ENCODE measurements at places on chromosomes 5 and 9.
A peak's percentile ranks its signal among the peaks of the same experiment; 100 is the strongest.

- no peaks in the 10 kb centered on the region for H3K36me3 ChIP-seq
- DNase-seq, result no peak
- no peak overlapping the region for H3K4me3 ChIP-seq
- H3K4me1 ChIP-seq, result no peaks in the 10 kb centered on the region
Measured at GRCh38 chr5:36644727-36645126, 38.3 kb downstream of the SLC1A3 start.

DNA sequence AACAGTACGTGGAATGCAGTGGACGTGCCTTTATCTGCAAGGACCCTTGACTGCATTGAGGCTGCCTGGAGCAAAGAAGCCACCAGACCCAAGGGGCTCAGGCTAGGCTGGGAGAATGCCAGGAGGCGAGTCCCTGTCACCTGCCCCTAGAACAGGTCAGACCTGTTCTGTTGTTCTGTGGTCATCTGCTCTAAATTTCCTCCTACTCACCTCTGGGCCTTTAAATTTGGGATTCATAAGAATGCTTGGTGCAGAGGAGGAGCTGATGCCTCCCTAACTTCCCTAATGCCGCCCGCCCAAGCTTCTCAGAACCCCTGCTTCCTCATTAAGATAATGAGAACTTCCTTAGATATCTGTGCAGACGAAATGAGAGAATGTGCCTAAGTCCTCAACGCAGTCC, 32.0 kb downstream of the DAPK1 start:
- H3K4me3 ChIP-seq, result no peak overlapping the region
- H3K4me1 ChIP-seq, result no peaks in the 10 kb centered on the region
- no peaks in the 10 kb centered on the region for H3K36me3 ChIP-seq

GRCh38 chr5:133391354-133392136, 220.8 kb downstream of the FSTL4 start:
- H3K27ac ChIP-seq, result no peak overlapping the region
- H3K27me3 ChIP-seq, result no peaks in the 10 kb centered on the region
- H3K4me1 ChIP-seq, result peaks cover 3% of the 10 kb centered on the region
- no peak overlapping the region for H3K4me3 ChIP-seq
- no peak for DNase-seq

GRCh38 chr9:114691046-114691955, 9.3 kb upstream of the TEX48 start:
- DNase-seq, result peak; percentile 72
- H3K27me3 ChIP-seq, result no peaks in the 10 kb centered on the region
- H3K4me3 ChIP-seq, result peak overlapping the region; percentile 38
- no peaks in the 10 kb centered on the region for H3K36me3 ChIP-seq
- peaks cover 22% of the 10 kb centered on the region for H3K4me1 ChIP-seq
- no peak overlapping the region for H3K27ac ChIP-seq

DNA sequence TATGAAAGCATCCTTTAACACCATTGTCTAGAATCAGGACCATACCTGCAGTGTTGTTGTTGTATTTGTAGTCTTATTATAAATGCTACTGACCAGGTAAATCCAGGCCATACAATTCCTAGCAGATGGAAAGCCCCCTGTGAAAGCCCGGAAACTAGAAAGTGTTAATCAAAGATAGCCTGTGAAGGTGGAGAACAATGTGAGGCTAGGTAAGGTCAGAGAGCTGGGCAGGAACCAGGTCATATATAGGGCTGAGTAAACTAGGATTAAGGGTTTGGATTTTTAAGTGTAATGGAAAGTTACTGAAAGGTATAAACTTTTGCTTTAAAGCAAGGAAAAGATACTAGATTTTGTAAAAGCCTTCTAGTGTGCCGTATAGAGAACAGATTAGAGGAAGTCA, 6.7 kb downstream of the LRRC70 start:
- no peak for DNase-seq
- no peaks in the 10 kb centered on the region for H3K4me1 ChIP-seq
- H3K36me3 ChIP-seq, result no peaks in the 10 kb centered on the region
- H3K4me3 ChIP-seq, result no peak overlapping the region

DNA sequence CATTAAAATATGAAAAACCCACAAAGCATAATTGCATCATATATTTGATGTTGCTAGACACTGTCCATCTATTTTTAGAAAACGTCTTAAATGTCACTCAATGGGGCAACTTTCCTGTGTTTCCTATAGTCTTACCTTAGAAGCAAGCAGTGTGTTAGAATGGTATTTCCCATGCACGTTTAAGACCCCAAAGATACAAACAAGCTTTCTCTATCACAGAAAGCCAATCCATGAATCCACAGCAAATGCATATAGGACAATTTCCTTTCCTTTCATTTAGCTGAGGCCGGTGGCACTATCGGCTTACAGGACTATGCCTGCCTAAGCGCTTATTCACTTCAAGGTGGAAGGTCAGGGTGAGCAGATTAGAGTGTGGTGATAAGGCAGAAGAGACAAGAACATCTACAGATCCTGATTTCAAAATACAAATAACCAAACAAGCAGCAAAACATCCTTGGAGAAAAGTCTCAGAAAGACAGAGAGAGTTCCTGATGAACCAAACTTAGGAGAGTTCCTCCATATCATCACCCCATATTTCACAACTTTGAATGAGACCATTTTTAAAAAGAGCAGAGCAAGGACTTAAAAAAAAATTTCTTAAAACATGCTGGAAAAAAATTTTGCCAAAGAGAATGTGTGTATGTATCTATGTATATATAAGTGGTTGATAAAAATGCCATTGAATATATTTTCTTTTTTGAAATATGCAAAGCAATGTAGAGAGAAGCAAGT, 57.2 kb downstream of the MEF2C start:
- H3K27me3 ChIP-seq, result no peaks in the 10 kb centered on the region
- no peak for DNase-seq
- no peak overlapping the region for H3K4me3 ChIP-seq
- no peaks in the 10 kb centered on the region for H3K36me3 ChIP-seq

DNA sequence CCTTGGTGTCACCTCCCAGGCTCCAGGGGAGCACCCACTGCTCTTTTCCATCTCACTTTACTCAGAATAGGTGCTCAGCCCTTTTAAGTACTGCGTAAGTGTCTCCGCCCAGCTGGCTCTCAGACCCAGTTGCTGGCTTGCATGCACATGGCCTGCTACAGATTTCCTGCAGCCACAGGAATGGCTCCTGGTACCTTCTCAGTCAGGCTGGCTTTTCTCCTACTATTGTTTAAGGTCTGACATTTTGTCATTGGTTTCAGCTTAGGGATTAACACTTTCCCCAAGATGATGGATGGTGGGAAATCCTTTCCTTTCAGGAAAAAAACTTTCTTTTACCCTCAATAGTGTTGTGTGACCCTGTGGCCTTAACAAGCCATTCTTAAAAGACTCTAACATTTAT, 1652.3 kb upstream of the WWC1 start:
- H3K4me1 ChIP-seq, result no peaks in the 10 kb centered on the region
- H3K27ac ChIP-seq, result no peak overlapping the region
- H3K4me3 ChIP-seq, result no peak overlapping the region
- DNase-seq, result no peak
- H3K36me3 ChIP-seq, result no peaks in the 10 kb centered on the region

DNA sequence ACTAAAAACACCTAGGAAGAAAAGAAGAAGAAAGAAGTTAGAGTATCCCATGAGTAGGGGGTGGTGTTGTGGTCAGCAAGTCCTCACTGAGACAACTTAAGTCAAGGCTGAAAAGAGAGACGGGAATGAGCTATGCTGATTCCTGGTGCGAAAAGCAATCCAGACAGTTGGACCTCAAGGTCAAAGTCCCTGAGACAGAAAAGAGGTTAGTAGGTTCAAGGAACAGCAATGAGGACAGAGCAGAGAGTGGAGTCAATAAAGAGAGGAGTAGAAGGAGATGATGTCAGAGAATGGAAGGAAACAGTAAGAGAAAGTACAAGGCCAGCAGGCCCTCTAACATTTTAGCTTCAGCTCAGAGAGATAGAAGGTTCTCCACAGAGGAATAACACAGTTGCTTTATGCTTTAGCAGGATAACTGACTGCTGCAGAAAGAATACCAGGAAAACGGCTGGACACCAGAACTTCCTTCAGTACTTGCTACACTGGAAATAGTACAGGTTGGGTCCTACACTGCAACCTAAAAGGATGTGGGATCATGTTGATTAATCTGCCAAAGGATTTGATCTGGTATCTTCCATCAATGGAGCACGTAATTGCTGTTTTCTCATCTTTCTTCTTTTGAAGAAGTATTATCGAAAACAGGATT, 43.6 kb downstream of the GNAQ start:
- no peak overlapping the region for H3K27ac ChIP-seq
- H3K4me3 ChIP-seq, result no peak overlapping the region
- H3K27me3 ChIP-seq, result no peaks in the 10 kb centered on the region
- H3K36me3 ChIP-seq, result no peaks in the 10 kb centered on the region
- H3K4me1 ChIP-seq, result peaks cover 10% of the 10 kb centered on the region

DNA sequence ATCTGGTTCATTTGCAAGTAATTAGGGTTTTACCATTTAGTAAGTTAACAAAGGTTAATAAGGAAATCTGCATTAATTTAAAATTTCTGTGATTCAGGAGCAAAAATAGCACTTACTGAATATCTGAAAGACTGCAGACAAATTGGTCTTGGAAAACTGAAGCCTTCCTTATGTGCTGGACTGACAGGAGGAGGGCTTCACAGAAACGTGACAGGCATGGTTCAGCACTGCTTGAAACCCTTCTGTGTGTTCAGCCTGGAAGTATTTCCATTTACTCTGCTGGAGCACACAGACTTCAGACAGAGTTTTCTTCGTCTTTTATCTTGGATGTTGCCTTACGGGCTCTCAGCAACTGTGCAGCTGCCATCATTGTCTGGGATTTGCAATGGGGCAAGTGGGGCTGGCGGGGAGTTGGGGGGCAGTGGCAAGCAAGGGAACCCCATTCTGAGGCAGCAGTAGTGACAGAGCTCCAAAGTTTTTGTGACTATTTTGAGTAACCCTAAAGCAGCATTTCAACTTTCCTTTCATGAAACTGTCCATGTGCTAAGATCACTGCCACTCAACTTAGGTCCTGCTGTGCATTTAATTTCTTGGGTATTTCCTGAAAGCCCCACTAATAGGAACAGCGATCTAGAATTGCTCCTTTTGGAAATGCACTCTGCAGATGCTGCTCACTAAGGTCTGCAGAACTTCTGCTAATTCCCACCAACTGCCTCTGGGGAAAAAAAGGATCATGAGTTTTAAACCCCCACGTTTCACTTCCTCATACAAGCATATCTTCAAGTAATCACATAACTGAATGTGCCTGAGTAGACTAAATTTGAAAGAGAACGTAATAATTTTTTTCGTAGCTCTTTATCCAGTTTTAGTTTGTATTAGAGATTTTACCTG, 56.6 kb downstream of the KCNN2 start:
- no peak overlapping the region for H3K27ac ChIP-seq
- H3K27me3 ChIP-seq, result no peaks in the 10 kb centered on the region
- no peaks in the 10 kb centered on the region for H3K36me3 ChIP-seq

GRCh38 chr9:128408963-128409431, 11.7 kb upstream of the CERCAM start:
- no peak overlapping the region for H3K4me3 ChIP-seq
- no peak overlapping the region for H3K27ac ChIP-seq
- H3K27me3 ChIP-seq, result peaks cover 23% of the 10 kb centered on the region
- H3K4me1 ChIP-seq, result no peaks in the 10 kb centered on the region
- DNase-seq, result no peak

DNA sequence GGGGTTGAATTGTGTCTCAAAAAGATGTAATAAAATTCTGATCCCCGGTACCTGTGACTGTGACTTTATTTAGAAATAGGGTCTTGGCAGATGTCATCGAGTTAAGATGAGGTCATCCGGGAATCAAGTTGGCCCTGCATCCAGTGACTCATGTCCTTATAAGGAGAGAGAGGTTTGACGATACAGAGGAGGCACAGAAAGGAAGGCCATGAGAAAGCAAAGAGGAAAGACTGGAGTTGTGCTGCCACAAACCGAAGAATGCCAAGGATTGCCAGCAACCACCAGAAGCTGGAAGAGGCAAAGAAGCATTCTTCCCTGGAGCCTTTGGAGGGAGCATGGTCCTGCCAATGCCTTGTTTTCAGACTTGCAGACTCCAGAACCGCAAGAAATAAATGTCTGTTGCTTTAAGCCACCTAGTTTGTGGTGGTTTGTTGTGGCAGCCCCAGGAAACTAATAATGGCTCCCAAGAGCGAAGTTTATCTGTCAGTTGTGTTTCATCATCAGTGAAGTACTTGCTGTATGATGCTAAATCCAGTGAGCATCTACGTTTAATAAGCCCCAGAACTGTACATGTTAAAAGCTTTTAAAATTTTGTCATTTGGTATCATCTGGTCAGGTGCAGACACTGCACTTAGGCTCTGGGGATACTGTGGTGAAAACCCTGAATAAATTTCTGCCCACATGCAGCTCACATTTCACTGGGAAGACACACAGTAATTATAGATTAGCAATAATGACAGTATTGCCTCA, 114.8 kb downstream of the TLE4 start:
- H3K27me3 ChIP-seq, result no peaks in the 10 kb centered on the region
- no peak overlapping the region for H3K27ac ChIP-seq

GRCh38 chr5:67047160-67047559, 149.4 kb downstream of the CD180 start:
- H3K27ac ChIP-seq, result no peak overlapping the region
- DNase-seq, result no peak
- H3K27me3 ChIP-seq, result no peaks in the 10 kb centered on the region

GRCh38 chr9:126549246-126550006, 64.3 kb upstream of the LMX1B start:
- H3K27me3 ChIP-seq, result no peaks in the 10 kb centered on the region
- H3K4me3 ChIP-seq, result no peak overlapping the region
- H3K4me1 ChIP-seq, result no peaks in the 10 kb centered on the region
- no peaks in the 10 kb centered on the region for H3K36me3 ChIP-seq

GRCh38 chr9:114250648-114251047, 72.2 kb upstream of the ORM1 start:
- no peaks in the 10 kb centered on the region for H3K36me3 ChIP-seq
- no peaks in the 10 kb centered on the region for H3K27me3 ChIP-seq
- no peak for DNase-seq

GRCh38 chr5:61052882-61053281, 107.9 kb downstream of the NDUFAF2 start:
- no peak overlapping the region for H3K4me3 ChIP-seq
- no peak overlapping the region for H3K27ac ChIP-seq
- H3K27me3 ChIP-seq, result no peaks in the 10 kb centered on the region
- H3K36me3 ChIP-seq, result no peaks in the 10 kb centered on the region

- H3K27me3 ChIP-seq, result no peaks in the 10 kb centered on the region
- no peaks in the 10 kb centered on the region for H3K36me3 ChIP-seq
- DNase-seq, result no peak
Measured at GRCh38 chr5:150429410-150429873, 16.7 kb upstream of the CD74 start.

DNA sequence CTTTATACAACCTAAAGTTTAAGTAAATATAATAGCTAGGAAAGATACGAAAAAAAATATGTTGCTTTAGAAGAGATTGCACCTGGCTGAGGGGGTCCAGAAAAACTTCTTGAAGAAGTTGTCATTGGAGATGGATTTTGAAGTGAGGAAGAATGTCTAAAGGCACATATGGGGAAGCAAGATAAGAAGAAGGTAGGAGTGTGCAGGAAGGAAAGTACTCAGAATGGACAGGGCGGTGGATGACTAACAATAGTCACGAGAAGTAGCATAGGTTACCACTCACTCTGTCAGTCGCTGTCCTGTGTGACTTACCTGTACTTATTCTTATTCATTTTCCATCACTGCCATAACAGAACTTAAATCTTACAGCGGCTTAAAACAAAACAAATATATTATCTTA, 251.6 kb downstream of the GRIA1 start:
- H3K4me1 ChIP-seq, result no peaks in the 10 kb centered on the region
- no peaks in the 10 kb centered on the region for H3K36me3 ChIP-seq
- no peak overlapping the region for H3K4me3 ChIP-seq
- H3K27ac ChIP-seq, result no peak overlapping the region

GRCh38 chr5:124692324-124692723, 54.1 kb downstream of the ZNF608 start:
- no peaks in the 10 kb centered on the region for H3K36me3 ChIP-seq
- no peak for DNase-seq
- H3K4me3 ChIP-seq, result no peak overlapping the region
- H3K27me3 ChIP-seq, result no peaks in the 10 kb centered on the region
- no peak overlapping the region for H3K27ac ChIP-seq

Measured in CD4-positive, alpha-beta T cell (primary cell).